ENCODE measurements at places on chromosomes 7 and 10.

- DNase-seq: no peak
Measured at GRCh38 chr10:129079705-129080104, 387.3 kb upstream of the MGMT start.

GRCh38 chr10:3568392-3568791 lies 216.6 kb downstream of the KLF6 start:
- no peak for DNase-seq

GRCh38 chr10:112721080-112721698 lies 228.9 kb upstream of the TCF7L2 start:
- DNase-seq: no peak

- DNase-seq: no peak
Measured at GRCh38 chr7:128323459-128324367, 20.0 kb downstream of the RBM28 start.

DNA sequence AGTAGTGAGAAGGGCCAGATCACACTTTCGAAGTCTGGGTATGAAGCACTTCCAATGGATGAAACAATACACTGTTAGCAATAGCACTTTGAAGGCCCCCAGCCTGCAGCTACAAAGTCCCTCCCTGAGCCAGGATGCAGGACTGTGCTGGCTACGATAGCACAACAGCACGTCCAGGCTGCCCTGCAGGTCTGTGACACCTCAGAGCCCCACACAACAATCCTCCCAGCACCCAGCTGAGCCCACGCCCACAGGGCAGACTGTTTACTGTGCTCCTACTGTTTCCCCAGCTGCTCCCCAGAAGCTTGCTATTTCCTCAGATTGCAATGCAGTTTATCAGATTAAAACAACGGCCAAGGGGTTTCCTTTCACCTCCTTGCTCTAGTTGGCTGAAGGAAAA lies 71.4 kb downstream of the HTR5A start:
- no peak for DNase-seq

GRCh38 chr7:30816645-30817370 lies 45.6 kb downstream of the MINDY4 start:
- DNase-seq: no peak

GRCh38 chr10:132834311-132834761 lies 48.4 kb upstream of the NKX6-2 start:
- DNase-seq: no peak

Data from posterior cingulate gyrus (tissue), 11 donors.